ENCODE measurements at places on chromosomes 16 and 17.

- no peak for DNase-seq
These were observed 8.4 kb downstream of the AIPL1 start for GRCh38 chr17:6426356-6427101.

GRCh38 chr16:85465328-85466303, 147.5 kb upstream of the GSE1 start:
- no peak for DNase-seq

- no peak for DNase-seq
These were observed 27.1 kb upstream of the TMEM97 start for GRCh38 chr17:28291780-28292330.

- DNase-seq: no peak
These were observed 3.4 kb downstream of the PPP1R9B start for GRCh38 chr17:50146927-50147665.

- no peak for DNase-seq
These were observed 71.7 kb upstream of the CLEC18B start for GRCh38 chr16:74492976-74493375.

DNA sequence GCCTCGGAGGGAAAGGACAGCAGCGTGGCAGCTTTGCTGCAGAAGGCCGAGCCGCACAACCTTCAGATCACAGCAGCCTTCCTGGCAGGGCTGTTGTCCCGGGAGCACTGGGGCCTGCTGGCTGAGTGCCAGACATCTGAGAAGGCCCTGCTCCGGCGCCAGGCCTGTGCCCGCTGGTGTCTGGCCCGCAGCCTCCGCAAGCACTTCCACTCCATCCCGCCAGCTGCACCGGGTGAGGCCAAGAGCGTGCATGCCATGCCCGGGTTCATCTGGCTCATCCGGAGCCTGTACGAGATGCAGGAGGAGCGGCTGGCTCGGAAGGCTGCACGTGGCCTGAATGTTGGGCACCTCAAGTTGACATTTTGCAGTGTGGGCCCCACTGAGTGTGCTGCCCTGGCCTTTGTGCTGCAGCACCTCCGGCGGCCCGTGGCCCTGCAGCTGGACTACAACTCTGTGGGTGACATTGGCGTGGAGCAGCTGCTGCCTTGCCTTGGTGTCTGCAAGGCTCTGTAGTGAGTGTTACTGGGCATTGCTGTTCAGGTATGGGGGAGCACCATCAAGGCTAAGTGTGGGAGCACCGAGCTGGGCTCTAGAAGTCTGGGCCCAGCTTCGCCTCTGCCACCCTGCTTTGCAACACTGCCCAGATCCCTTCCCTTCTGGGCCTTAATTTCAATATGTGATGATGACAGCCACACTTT, 18.6 kb downstream of the NOD2 start:
- DNase-seq: no peak

- no peak for DNase-seq
These were observed 38.2 kb upstream of the LITAF start for GRCh38 chr16:11624636-11625607.

GRCh38 chr16:83722456-83723183, 85.2 kb upstream of the HSBP1 start:
- DNase-seq: no peak

DNA sequence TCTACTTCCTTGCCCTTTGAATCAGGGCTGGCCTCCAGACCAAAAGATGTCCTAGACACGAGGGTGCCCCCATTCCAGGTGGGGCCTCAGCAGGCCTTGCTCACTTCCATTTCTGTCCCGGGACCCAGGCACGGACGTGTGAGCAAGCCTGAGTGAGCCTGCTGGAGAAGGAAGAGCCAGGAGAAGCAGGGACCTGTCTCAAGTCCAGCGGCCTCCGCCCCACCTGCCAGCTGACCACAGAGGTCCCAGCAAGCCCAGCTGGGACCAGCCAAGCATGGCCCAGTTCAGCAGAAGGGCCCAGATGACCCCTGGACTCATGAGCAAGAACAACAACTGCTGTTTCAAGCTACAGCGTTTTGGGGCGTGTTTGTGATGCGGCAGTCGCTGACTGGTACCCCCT, 24.7 kb downstream of the RBFOX3 start:
- DNase-seq: no peak
